ENCODE measurements at places on chromosomes 6 and 20.

DNA sequence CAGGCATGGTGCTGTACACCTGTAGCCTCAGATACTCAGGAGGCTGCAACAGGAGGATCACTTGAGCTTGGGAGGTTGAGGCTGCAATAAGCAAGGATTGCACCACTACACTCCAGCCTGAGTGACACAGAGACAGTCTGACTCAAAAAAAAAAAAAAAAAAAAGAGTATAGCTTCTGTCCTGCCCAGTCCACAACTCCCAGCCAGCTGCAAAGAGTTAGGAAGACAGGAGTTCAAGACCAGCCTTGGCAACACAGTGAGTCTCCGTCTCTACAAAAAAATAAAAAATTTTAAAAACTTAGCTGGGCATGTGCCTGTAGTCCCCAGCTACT, 28.3 kb upstream of the TLDC2 start:
- DNase-seq, result no peak

- peak; percentile 77 for DNase-seq
Measured at GRCh38 chr20:63056236-63057170, 49.7 kb upstream of the BHLHE23 start.

DNA sequence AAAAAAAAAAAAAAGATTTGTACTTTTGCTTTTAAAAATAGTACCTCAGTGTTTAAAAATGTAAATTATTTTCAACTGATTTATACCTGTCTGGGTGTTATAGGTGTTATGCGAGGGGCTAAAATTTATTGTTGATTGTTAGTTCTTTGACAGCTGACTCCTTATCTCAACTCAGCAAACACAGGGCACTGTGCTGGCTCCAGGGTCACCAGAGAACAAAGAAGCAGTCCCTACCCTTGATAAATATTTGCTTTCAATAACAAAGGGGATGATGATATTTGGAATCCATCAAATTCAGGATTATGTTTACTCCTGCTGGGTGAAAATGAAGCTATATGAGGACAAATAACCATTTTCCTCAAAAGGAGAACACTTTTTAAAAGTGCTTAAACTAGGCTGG, 34.2 kb upstream of the KAT14 start:
- DNase-seq, result no peak

- DNase-seq, result no peak
Measured at GRCh38 chr20:31706607-31707257, 15.9 kb downstream of the BCL2L1 start.

DNA sequence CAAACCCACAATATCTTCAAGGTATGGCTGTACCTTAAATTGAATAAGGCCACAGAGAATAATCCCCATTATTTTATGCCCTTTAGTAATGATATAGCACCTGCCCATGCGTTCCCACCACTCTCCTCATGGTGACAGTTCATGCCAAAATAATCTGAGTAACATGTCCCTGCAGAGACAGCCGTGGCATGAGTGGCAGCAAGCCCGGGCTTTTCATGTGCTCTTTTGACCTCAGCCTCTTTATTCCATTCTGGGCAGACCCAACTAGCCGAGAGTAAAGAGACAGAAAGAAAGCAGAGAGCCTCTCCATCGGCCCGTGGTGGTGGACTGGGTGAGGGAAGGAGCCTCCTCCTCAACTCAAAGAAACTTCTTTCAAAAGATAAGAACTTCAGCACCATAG, 19.9 kb upstream of the POPDC3 start:
- DNase-seq, result no peak

- DNase-seq, result no peak
Measured at GRCh38 chr6:1615151-1615852, 5.6 kb downstream of the FOXC1 start.

- no peak for DNase-seq
Measured at GRCh38 chr20:13608066-13608465, 30.7 kb downstream of the TASP1 start.

- DNase-seq, result no peak
Measured at GRCh38 chr20:39825524-39825923, 863.4 kb downstream of the DHX35 start.

DNA sequence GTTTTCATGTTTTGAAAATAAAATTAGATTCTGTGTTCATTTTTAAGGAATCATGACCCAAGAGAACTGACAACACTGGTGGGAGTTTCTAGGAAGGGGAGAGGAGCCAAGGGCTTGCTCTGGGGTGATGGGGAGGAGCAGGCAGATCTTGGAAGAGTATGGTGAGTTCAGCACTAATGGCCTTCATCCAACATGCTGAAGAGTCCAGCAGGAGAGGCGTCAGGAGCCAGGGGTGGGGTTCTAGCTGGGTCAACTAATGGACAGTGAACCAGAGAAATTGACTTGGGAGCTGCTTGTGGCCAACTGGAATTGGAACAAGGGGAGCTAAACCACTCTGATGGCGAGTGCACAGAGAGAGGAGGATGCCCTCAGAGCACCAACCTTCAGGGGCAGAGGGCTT, 107.1 kb downstream of the MRPL14 start:
- no peak for DNase-seq

GRCh38 chr6:21587961-21588480, 5.5 kb upstream of the SOX4 start:
- DNase-seq, result peak; percentile 75

DNA sequence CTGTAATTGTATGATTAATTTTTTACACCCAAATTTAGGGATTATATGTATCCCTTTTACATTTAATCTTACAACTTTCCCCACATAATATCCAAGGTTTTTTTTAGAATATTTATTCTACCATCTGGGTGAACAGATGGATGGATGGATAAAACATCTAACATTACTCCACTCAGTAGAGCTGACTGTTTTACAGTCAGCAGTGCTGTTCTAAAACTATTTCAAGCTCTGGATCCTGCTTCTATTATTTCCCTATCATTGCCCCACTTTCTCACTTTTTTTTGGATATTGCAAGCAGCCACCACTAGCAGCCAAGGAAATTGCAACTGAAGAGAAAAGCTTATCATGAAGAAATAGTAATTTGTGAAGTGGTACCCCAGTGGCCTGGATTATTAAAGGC, 173.7 kb downstream of the ARHGAP18 start:
- no peak for DNase-seq

GRCh38 chr6:161254464-161255253, 19.2 kb downstream of the AGPAT4 start:
- no peak for DNase-seq

- no peak for DNase-seq
Measured at GRCh38 chr6:169140986-169141495, 112.6 kb downstream of the THBS2 start.

DNA sequence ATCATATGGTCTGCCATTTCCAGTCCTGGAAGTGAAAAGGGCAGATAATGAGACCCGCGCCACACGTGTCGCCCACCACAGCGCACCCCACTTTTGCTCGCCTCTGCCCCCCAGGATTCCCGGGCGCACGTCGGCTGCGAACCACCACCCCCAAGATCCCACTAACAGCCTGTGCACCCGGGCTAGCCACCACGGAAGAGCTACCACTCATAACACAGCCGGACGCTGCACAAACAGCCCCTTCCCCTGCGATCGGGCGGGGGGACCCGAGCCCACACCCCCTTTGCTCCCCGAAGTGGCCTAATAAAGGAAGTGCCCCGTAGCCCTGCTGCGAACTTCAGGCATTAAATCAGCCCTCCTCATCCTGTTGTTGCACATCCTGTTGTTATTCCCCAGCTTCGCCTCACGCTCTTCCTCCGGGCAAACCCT, 506 bp downstream of the CITED2 start:
- DNase-seq, result no peak

DNA sequence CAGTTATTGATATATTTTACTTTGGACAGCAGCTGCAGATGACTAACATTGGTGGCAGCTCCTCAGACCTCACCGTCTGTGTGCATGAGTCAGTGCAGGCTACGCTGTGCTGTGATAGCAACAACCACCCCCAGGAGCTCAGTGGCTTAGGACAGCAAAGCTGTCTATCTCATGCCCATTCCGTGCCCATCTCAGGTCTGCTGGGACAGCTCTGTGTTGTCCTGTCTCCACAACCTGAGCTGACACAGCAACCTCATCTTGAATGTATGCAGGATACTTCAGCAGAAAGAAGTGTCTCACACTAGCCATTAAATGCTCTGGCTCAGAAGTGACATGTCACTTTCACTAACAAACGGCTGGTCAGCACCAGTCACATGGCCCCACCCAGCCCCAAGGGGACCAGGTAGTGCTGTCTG, 47.7 kb downstream of the BANF2 start:
- DNase-seq, result no peak

- no peak for DNase-seq
Measured at GRCh38 chr20:41126719-41127118, 10.6 kb upstream of the PLCG1 start.

GRCh38 chr6:142458836-142459235, 157.0 kb downstream of the ADGRG6 start:
- no peak for DNase-seq

GRCh38 chr6:40263970-40264369, 323.2 kb downstream of the LRFN2 start:
- no peak for DNase-seq

DNA sequence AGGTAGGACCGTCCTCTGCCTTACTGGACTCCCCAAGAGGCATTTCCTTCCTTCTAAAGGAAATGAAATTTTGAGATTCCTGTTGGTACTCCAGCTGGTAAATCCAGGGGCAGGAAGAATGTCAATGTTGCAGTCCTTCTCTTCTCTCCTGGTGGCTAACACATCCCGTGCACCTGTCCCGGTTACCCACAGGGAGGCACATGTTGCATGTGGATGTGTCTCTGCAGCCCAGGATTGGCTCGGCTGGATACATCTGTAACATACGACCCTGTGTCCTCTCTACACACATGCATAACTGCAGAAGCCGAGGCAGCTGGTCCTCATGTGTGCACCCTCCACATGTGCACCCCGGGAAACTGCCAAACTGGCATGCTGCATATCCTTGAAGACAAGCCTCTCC, 1.3 kb upstream of the LRFN2 start:
- no peak for DNase-seq

DNA sequence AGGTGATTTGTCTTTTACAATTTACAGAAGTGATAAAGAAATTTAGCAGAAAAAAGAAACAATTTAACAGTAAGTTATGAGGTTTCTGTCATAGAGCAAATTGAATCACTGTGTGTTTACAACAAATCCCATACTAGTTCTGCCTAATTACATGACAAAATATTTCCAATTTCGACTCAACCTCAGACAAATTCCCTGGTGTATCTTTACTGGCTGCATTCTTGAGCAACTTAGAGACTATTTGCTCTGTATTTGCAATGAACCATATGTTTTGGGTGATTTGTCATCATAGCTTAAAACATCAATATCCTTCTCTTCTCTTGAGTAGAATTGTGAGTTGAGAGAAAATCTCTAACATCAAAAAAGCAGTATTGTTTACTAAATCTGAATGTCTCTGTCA, 128.7 kb downstream of the SIM1 start:
- DNase-seq, result no peak

DNA sequence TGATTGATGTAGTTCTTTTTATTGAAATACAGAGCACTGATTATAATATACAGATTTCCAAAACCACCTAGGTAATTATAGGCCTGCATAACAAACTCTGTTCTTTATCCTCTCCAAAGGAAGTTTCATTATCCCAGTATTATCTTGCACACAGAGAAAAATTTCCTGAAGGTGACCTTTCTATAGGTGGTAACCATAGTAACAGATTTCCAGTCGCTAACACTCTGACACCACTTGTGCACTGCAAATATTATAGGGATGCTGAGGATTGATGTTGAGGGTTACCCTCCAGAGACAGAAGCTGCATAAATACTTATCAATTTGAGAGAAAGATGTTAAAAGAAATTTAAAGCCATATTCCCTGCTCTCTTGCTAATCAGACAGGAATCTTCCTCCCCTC, 274.5 kb upstream of the NRSN1 start:
- no peak for DNase-seq

DNA sequence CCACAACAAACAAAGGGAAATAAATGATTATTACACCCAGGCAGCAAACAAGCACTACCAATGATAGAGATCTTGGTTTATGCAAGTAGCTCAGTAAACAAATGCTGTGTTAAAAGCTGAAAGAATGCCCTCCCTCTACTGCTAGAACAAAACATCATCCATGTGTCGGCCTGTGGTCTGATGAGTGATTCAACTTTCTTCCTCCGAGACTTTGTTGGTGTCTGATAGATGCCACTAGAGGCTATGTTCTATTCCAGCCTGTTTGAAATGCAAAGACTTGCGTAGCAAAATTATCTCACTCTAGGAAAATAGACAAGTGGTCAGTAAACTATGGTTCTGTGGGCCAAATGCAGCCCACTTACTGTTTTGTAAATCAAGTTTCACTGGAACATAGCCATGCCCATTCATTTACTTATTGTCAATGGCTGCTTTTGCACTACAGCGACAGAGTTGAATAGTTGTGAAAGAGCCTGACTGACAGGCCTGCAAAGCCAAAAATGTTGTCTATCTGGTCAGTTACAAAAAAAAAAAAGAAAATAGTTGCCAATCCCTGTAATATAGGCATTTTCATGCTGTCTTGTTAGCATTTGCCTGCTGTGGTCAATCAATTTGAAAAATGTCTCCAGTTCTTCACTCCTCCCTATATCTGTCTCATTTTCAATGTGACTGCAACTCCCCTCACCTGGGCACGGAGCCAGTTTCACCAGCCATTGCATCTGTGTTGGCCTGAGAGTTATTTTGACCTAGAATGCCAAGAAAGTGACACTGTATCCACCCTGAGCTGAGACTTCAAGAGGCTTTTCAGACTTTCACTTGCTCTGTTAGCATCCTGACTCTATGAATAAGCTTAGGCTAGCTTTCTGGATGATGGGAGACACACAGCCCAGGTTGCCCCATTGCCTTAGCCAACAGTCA, 544.6 kb upstream of the BTBD3 start:
- DNase-seq, result peak; percentile 42

DNA sequence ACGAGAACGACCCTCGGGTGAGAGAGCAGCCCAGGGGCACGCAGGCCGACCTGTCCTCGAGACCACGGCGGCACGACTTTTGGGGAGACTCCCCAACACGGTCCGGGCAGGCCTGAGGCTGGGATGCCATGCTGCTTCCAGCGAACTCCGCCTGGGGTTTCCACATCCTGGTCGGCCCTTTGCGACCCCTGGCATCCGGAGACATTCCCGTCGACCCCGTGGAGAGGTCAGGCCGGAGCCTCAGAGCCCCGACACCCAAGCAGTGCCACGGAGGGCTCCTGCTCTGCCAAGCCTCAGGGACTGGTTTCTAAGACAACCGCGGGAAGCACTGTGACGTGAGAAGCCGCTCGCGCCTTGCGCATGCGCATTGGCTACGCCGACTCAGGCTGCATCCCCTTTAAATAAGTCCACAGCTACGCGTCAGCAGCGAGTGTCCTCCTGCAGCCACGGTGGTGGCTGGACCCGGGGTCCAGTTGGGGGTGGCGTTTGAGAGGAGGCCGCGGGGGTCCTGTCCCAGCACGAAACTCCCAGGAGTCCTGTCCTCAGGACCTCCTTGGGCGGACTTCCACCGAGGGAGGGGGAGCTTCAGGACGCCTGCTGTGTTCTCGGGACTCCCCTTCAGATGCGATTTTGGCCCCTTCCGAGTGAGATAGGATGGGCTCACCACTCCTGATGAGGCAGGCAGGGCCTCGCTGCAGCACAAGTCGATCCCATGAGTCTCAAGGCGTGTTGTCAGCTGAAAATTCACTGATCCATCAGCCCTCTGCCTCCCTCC, 1089.3 kb upstream of the DEFB115 start:
- no peak for DNase-seq

Measured in mesothelial cell of epicardium (in vitro differentiated cells).